ENCODE measurements at places on chromosomes 1 and 21.

GRCh38 chr1:42759114-42759513 is 7.7 kb downstream of the P3H1 start:
- DNase-seq, result no peak

- DNase-seq, result no peak
Measured at GRCh38 chr21:43355266-43355924, 71.5 kb downstream of the SIK1 start.

DNA sequence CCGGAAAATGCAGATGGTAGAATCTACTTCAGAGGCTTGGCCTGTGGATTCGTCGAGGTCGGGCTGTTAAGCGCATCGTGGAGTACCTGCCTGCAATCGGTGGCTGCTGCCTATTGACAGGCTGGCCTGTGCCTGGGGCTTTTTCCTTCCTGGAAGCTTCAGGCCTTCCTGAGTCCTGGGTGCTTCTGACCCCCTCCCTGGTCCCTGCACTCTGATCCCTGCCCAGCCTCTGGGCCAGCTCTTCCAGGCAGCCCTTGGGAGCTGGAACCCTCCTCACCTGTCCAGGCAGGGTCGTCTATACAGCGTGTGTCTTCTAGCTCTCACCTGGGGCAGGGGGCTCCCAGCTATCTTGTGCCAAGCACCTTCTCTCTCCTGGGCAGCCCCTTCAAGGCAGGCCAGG is 40.0 kb upstream of the TNFRSF1B start:
- no peak for DNase-seq

DNA sequence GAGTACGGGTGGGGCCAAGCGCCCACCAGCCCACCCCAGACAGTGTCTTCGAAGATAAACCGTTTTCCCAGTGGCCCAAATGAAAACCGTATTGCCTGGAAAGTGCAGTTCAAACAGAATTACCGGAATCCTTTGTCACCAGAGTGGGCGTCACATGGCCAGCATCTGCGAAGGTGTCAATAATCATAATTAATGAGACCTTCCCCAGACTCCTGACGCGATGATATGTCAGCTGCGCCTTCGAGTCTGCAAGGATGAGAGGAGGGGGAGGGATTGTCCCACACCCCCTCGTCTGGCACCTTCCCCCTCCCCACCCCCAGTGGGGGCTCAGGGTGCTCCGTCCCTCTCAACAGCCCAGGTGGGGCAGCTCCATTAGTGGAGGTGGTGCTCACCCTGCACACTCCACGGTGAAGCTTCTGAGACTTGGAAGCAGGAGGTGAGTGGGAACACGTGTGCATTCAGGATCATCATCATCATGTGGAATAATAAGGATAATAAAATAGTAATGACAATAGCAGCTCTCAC is 215.1 kb downstream of the PTPRU start:
- DNase-seq, result no peak

GRCh38 chr1:204829133-204829825 is 41.4 kb upstream of the NFASC start:
- DNase-seq, result peak; percentile 14

- peak; percentile 31 for DNase-seq
Measured at GRCh38 chr1:14017531-14017961, 317.6 kb downstream of the PRDM2 start.

- DNase-seq, result peak; percentile 83
Measured at GRCh38 chr1:20110679-20111078, 8.7 kb downstream of the PLA2G2D start.

DNA sequence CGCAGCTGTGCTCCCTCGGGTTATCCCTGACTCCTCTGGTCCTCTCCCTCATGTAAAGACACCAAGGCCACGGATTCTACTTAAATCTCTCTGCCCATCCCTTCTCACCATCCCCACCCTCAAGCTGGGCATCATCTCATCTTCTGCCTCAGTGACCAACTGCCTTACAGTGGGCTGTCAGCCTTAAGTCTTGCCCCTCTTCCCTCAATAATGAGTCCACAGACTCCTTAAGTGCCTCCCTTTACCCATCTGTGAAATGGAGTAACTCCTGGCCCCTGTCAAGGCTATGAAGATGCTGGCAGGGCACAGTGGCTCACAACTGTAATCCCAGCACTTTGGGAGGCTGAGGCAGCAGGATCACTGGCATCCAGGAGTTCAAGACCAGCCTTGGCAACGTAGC is 12.1 kb downstream of the SH3BGRL3 start:
- DNase-seq, result no peak

DNA sequence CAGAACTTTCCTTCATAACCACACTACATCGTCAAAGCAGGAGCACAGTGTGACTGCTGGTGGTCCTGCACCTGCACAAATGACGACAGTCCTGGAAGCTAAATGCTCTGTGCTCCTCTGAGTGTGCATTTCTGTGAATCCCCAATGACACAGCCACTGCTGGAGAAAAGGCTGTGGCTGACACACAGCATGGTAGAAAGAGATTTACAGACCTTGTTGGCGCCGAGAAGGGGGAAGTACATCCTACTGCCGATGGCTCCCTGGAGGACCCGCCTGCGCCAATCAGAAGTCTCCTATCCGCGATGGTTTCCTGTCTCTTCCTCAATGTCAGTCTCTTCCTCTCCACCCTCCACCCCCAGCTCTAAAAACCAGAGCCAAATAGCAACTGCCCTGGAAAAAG is 115.4 kb upstream of the RAB4A start:
- DNase-seq, result no peak

- no peak for DNase-seq
Measured at GRCh38 chr1:164785841-164786534, 227.0 kb downstream of the PBX1 start.

DNA sequence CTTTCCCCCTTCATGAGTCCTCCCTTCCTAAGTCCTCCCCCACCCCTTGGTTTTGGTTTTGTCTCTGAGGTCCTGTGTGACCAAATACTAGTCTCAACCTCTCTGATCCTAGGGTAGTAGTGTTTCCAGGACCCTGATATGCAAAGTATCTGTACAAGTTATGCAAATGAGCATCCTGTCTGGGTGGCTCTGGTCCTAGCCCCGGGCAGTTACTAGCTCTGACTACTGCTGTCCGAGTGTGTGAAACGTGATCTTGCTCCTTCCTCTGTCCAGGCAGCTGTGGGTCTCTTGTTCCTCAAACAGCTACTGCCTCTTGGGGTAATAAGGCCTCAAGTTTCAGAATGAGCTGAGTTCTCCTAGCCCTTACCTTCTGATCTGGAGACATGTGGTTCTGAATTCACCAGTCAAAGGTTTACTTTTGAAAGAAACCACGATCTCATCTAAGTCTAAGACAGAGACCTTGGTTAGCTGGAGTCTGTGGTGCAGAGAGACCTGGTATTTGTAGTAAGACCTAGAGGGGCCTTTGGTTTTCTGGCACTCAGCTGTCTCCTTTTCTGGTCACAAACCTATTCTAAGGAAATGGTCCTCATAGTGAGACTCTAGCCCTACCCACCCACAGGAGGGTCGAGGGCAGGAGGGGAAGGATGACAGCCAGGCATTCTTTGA is 31.0 kb upstream of the IL19 start:
- no peak for DNase-seq

GRCh38 chr1:35808450-35809113 is 766 bp downstream of the AGO4 start:
- peak; percentile 31 for DNase-seq

DNA sequence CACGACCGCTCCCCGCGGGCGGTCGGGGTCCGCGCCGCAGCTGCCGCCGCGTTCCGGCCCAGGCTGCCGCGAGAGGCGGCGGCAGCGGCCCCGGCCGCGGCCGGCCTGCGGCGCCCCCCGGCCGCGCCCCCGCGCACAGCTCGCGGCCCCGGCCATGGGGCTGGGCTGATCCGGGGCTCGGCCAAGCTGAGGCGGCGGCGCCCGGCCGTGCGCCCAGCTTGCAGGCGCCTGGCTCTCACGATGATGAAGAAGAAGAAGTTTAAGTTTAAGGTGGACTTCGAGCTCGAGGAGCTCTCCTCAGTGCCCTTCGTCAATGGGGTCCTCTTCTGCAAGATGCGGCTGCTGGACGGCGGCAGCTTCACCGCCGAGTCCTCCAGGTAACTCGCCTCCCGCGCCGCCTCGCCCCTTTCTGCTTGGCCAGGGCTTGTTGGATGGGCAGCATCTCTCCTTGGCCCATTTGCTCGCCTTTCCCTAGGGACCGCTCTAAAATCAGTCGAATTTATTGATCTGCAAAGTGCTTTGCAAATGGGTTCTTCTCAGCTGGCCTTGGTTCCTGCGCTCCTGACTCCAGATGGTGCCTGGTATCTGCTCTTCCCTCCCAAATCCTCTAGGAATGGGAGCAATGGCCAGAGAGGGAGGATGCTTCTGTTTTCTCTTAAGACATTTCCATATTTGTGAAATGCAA is 431 bp downstream of the EEIG2 start:
- DNase-seq, result no peak

- DNase-seq, result no peak
Measured at GRCh38 chr1:18293291-18293690, 185.7 kb downstream of the IGSF21 start.

DNA sequence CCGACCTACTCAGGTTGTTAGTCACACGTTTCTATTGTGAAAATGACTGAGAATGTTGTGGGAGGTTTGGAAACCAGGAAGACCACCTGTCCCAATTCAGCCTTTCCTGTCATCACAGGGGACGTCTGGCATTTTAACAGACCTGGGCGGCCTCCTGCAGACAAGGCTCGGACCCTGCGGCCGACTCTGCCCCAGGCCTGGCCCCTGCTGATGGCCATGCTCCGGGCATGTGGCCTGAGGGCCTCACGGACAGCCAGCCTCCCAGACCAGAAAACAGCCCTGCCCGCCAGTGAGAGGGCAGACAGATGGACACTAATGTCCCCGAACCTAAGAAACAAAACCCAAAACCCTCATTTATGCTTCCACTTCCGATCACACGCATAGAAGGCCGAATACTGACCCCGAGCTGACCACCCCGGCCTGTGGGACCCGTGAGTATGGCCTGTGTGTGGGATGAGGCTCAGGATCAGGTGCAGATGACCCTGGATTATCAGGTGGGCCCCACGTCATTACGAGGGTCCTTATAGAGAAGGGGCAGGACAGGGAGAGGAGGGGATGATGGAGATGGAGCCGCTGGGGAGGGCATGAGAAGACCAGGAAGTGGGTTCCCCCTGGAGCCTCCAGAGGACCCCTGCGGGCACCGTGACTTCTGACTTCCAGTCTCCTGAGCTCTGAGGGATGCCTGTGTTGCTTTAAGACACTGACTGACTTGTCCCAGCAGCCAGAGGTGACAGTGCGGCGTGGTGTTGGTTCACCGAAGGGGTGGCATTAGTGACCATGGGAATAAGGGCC is 9.6 kb downstream of the COL18A1 start:
- no peak for DNase-seq

- DNase-seq, result peak; percentile 45
Measured at GRCh38 chr1:176919386-176920378, 244.8 kb downstream of the ASTN1 start.

DNA sequence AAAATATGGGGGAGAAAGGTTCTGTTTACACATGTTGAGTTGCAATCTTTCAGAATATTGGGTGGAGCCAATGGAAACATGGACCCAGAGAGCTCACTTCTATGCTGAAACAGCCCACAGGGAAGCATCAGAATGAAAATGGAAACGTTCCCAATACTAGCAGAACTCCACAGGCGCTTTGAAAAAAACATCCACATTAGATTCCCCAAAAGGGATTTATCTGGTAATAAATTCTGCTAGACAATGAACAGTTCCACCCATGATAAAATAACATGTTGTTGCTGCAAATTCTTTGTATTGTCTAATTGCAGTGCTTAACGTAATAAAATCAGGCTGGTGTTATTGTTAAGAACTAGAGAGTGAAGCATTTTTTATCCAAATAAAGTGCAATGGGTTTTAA is 197.0 kb downstream of the GABPA start:
- no peak for DNase-seq

GRCh38 chr1:12144236-12144635 is 22.6 kb upstream of the TNFRSF1B start:
- no peak for DNase-seq

DNA sequence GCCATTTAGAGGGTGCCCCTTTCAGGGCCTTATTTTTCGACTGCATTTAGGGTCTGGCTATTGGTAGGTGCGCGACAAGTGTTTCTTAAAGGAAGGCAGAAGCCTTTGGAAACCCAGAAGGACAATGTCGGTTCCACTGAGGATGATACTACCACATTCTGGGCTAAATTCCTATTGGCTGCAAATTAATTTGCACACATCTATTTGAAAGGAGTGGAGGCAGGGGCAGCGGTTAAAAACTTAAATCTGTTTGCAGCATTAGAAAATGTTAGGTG is 1.1 kb downstream of the PATJ start:
- no peak for DNase-seq

- DNase-seq, result no peak
Measured at GRCh38 chr1:176754676-176755075, 291.7 kb downstream of the PAPPA2 start.

GRCh38 chr1:228267962-228268880 is 60.4 kb downstream of the OBSCN start:
- DNase-seq, result no peak

DNA sequence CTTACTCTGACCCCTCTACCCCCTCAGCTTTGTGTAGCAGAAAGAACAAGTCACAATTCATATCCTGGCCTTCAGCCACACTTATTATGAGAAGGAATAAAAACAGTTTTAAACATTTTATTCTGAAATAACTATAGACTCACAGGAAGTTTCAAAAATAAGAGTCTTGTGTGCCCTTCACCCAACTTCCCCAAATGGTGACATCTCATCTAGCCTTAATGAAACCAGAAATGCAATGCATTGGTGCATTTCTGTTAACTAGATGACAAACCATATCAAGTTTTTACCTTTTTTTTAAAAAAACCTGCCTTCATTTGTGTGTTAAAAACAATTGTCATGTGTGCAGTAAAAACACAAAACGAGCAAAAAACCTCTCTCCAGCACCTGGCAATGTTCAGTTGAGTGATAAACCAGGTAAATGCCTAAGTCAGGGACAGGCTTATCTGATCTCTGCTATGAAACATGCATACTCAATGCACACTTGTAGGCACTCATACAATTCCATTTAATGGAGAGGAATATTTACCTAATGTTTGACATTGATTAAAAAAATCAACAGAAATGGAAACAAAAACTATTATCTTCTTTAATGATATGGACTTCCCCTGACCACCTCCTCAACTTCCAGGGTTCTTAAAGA is 51.5 kb downstream of the SH3BGR start:
- no peak for DNase-seq

DNA sequence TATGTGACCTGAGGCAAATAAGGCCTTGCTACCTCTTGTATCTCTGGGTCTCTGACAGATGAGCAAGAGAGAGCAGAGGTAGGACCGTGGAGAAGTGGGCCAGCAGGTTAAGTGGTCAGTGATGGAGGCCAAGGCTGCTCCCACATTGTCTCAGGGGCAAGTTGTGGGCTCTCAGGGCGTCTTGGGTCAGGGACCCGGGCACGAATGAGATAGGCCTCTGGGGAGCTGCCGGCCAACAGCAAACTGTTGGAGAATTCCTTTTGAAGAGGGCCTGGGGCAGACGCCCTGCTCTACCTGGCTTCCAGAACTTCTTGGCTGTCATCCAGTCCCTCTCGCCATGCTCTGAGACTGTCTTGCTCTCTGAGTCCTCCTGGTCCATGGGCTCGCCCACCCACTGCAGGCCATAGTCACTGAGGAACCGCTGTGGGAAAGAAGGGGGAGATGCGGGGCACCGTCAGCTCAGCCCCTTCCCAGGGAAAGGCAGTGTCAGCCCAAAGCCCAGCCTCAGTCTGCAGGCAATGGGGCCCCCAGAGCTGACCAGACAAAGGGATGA is 12.4 kb downstream of the UBXN11 start:
- no peak for DNase-seq

GRCh38 chr1:213560226-213560625 is 427.5 kb upstream of the PROX1 start:
- DNase-seq, result no peak

GRCh38 chr1:166479052-166479631 is 312.3 kb upstream of the FAM78B start:
- peak; percentile 25 for DNase-seq

GRCh38 chr1:34946211-34946610 is 16.8 kb upstream of the DLGAP3 start:
- DNase-seq, result no peak

GRCh38 chr1:112704934-112705627 is 1.8 kb downstream of the RHOC start:
- DNase-seq, result peak; percentile 96
